WERI-Rb-1 (cell line): ENCODE measurements at places on chromosomes 3 and 15.

- no peak for DNase-seq
Measured at GRCh38 chr15:33980159-33980558, 11.9 kb downstream of the CHRM5 start.

DNA sequence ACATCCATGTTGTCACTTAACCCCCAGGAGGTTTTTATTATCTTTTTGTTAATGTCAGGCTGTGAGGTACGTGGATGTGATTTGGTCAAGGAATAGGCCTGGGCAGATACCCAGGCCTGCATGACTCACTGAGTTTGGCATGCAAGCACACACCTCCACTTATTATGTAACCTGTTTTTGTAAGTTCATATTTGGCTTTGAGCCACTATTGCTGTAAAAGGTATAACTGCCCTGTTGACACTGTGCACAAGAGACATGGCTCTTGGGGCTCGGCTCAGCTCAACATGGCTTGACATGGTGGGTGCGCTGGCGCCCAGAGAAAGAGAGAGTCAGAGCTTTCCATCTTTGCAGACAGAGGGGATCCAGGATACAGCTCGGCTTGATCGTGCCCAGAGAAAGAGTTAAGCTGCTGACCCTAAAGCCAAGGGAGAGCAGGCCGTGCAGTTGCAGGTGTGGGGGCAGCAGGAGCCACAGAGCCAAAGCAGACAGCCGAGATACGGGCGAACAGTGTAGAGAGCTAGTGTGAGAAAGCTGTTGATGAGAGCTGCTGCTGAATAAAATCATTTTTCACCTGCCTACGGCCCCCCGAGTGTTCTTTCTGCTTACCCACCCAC, 67.9 kb upstream of the UNC13C start:
- no peak for DNase-seq

DNA sequence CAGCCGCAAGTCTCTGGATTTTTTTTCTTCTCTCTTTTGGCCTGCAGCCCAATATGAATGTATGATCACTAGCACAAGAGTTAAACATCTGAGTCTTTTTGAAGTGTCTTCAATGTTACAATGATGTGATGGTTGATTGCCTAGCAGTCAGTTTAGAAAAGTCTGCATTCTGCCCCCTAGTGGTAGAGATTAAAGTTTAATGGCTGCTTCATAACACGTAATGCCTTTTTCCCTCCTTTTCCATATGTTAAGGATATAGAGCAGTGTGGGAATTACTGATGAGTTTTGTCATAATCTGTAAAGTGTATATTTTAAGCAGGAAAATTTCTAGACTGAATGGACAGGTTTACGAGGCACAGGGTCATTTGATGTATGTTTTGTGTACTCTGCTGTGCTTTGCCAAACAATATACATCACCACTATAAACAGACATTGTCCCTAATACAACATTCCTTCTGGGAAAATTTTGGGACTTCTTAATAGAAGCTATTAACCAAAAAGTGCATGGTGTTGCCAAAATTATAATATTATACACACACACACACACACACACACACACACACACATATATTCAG, 1038.5 kb upstream of the NR2F2 start:
- DNase-seq: peak; percentile 8

- no peak for DNase-seq
Measured at GRCh38 chr3:101042996-101043686, 49.9 kb upstream of the ABI3BP start.

- no peak for DNase-seq
Measured at GRCh38 chr3:12886736-12887135, 45.4 kb upstream of the RPL32 start.

GRCh38 chr3:47228088-47228487, 54.5 kb downstream of the KIF9 start:
- no peak for DNase-seq

DNA sequence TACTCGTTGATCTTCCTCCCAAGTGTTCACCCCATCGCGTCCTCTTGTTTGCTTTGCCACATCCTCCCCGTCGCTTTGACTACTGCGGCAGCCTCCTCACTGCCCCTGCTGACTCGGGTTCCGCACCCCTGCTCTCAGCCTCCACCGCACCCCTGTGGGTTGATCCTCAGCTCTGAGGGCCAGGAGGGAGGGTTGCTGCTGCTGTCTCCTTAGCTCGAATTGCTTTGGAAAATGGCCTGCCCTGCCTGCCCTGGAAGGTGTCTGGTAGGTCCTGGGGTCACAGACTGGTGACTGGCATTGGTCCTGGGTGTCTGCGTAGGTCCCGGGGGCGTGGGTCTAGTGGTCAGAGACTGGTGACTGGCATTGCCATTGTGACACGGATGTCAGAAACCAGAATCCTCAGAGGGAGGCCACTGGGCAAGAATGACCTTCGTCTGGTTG, 9.4 kb downstream of the MUC4 start:
- no peak for DNase-seq

DNA sequence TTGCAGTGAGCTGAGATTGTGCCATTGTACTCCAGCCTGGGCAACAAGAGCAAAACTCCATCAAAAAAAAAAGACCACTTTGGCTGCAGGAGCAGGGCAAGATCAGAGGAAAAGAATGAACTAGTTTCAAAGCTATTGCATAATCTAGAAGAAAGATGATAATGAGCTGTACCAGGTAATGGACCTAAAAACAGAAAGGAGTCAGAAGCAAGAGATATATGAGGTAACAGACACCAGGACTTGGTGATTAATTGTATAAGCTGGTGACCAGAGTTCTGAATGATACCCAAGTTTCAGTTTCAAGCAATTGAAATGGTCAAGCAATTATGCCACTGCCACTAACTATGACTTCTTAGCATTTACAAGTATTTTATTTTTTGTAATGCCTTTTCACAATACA, 2.9 kb downstream of the POLQ start:
- DNase-seq: no peak

DNA sequence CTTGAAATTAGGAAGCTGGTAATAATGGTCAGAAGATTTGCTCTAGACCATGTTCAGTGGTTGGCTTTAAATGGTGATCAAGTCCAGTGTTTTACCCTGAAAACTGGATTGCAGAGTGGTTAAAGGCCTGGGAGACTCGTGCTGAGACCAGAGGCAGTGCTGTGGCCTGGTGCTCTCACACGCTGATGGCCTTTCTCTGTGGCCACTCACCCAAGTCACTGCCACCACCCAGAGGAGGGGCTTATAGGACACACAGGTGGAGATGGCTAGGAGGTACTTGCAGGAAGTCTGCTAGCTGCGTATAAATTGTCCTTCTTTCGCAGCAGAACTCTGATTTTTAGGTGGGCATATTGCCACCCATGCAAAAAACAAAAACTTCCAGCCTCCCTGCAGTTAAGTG, 6.2 kb upstream of the EHD4 start:
- no peak for DNase-seq

DNA sequence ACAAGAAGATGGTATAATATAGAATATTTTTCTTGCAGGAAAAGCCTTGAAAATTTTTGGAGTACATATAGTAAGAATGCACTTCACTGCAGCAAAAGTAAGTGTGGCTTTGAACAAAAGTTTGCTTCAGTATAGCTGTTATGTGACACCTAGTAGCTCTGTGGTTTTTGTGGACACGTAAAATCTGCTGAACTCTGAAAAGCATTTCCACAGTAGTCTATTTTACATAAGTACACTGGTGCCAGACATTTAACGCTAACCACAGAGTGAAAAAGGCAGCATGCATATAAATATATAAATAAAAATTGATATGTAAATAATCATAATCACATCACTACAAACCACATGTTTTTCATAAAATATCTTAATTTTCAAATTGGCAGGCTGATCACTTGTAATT, 39.8 kb downstream of the CGGBP1 start:
- DNase-seq: no peak
